T-helper 1 cell treated with Interleukin-12 subunit alpha and Interleukin-12 subunit beta and Interleukin-4 antibody, amounts not matched to agents 30 ng/mL and 1 ng/mL, for 36 hours (primary cell): ENCODE measurements at places on chromosomes 5 and 9. TPM values are rescaled to one million over a fixed set of nuclear protein-coding genes. Genes with fewer than 3 reads are reported as not detected.

Gene MARCOL
- total RNA-seq = not detected in 2 replicates

Gene OXCT1
- 50.7 and 55.0 TPM in 2 replicates for total RNA-seq

Gene ARHGEF37
- total RNA-seq = 0.47 and 1.0 TPM in 2 replicates

Gene PCDHB7
- total RNA-seq = not detected in 2 replicates

Gene FOXD4L5
- 0.15 and 0.32 TPM in 2 replicates for total RNA-seq

Gene GRK6
- total RNA-seq = 137 TPM in 2 replicates

Gene SPINK6
- not detected in 2 replicates for total RNA-seq

Gene ENTPD2
- not detected in 2 replicates for total RNA-seq

Gene PKD2L2
- total RNA-seq = not detected in 2 replicates

Gene WNK2
- total RNA-seq = 0.20 and 0.22 TPM in 2 replicates

Gene DMXL1
- 29.1 and 33.6 TPM in 2 replicates for total RNA-seq

Gene MYMK
- total RNA-seq = not detected in 2 replicates

Gene MTAP
- 42.3 and 47.4 TPM in 2 replicates for total RNA-seq

Gene IRX1
- not detected in 2 replicates for total RNA-seq

Gene GZMA
- 1,575 and 1,584 TPM in 2 replicates for total RNA-seq

Gene DCANP1
- not detected in 2 replicates for total RNA-seq

Gene RGMB
- 0.22 and 0.37 TPM in 2 replicates for total RNA-seq

Gene TLX3
- not detected in 2 replicates for total RNA-seq

Gene TSSK1B
- total RNA-seq = not detected in 2 replicates

Gene CARTPT
- total RNA-seq = not detected in 2 replicates

Gene FBXO38
- 51.7 and 66.2 TPM in 2 replicates for total RNA-seq

Gene C5orf63
- total RNA-seq = 9.4 and 10.1 TPM in 2 replicates

Gene OR1J2
- not detected in 2 replicates for total RNA-seq

Gene PCDHB9
- total RNA-seq = not detected in 2 replicates

Gene SPARC
- 0.42 and 0.44 TPM in 2 replicates for total RNA-seq

Gene FBN2
- not detected in 2 replicates for total RNA-seq

Gene FBXW5
- total RNA-seq = 117 and 119 TPM in 2 replicates

Gene LMAN2
- total RNA-seq = 151 and 157 TPM in 2 replicates

Gene SPINK7
- total RNA-seq = not detected in 2 replicates

Gene SLC36A3
- not detected in 2 replicates for total RNA-seq

Gene GLT6D1
- not detected in 2 replicates for total RNA-seq

Gene PCDHA1
- not detected in 2 replicates for total RNA-seq

Gene NSG2
- not detected in 2 replicates for total RNA-seq

Gene SYK
- total RNA-seq = 0.07 and 0.42 TPM in 2 replicates

Gene DNAJC18
- 13.4 and 19.1 TPM in 2 replicates for total RNA-seq

Gene GABRA6
- total RNA-seq = not detected in 2 replicates

Gene RNF130
- 4.3 and 4.8 TPM in 2 replicates for total RNA-seq

Gene FSD1L
- total RNA-seq = 5.2 and 5.3 TPM in 2 replicates

Gene NAIP
- 12.0 and 12.9 TPM in 2 replicates for total RNA-seq

Gene PAX5
- 0.32 and 0.34 TPM in 2 replicates for total RNA-seq

Gene SLC6A19
- total RNA-seq = not detected in 2 replicates

Gene HMCN2
- total RNA-seq = not detected in 2 replicates

Gene HINT2
- 50.5 and 51.0 TPM in 2 replicates for total RNA-seq

Gene TLE1
- 0.29 and 0.47 TPM in 2 replicates for total RNA-seq

Gene TSLP
- total RNA-seq = 0.15 and 0.29 TPM in 2 replicates

Gene PRR7
- 3.0 and 3.4 TPM in 2 replicates for total RNA-seq

Gene TMEM171
- not detected in 2 replicates for total RNA-seq

Gene PFN3
- total RNA-seq = not detected in 2 replicates

Gene DBH
- 0.05 TPM in 1 of 2 replicates, not detected in the other for total RNA-seq

Gene SMIM33
- total RNA-seq = 0.54 and 0.68 TPM in 2 replicates

Gene PAEP
- total RNA-seq = not detected in 2 replicates

Gene SNCAIP
- not detected in 2 replicates for total RNA-seq

Gene NR5A1
- total RNA-seq = not detected in 2 replicates

Gene IL33
- total RNA-seq = not detected in 2 replicates

Gene MCIDAS
- not detected in 2 replicates for total RNA-seq

Gene PCDHGA9
- 0.17 and 0.27 TPM in 2 replicates for total RNA-seq

Gene CDC20B
- 0.12 and 0.17 TPM in 2 replicates for total RNA-seq

Gene EGFLAM
- total RNA-seq = not detected in 2 replicates

Gene NDUFAF2
- total RNA-seq = 14.9 and 15.2 TPM in 2 replicates
